T-helper 17 cell (primary cell): ENCODE measurements at places on chromosomes 1 and 21.

DNA sequence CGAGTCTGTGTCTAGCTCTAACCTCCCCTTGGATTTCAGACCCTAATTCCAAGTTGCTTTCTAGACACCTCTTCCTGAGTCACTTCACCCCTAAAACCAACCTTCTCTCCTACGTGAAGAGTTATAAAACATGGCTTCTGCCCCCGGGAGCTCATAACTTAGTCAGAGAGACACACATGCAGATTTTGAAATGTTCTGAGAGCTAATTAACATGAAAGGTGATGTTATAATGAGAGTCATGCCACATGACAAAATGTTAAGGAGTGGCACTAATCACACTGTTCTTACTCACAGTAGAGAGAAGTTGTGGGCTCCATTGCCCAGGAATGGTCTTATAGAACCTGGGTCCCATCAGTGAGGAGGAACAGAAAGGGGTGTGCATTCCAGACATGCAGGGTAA lies 117.1 kb downstream of the LRIG2 start:
- no peak for DNase-seq

GRCh38 chr1:220528679-220529501 lies 954 bp downstream of the MARK1 start:
- DNase-seq, result no peak

GRCh38 chr1:247359559-247359958 lies 27.9 kb upstream of the ZNF496 start:
- DNase-seq, result no peak

GRCh38 chr1:92832537-92833114 lies 786 bp downstream of the RPL5 start:
- DNase-seq, result no peak

GRCh38 chr1:55993646-55994318 lies 585.6 kb downstream of the PLPP3 start:
- DNase-seq, result no peak

- no peak for DNase-seq
Observed at GRCh38 chr1:181618559-181618958, 135.2 kb downstream of the CACNA1E start.

- DNase-seq, result no peak
Observed at GRCh38 chr1:67590329-67590728, 94.7 kb upstream of the GADD45A start.

- no peak for DNase-seq
Observed at GRCh38 chr1:84031802-84032327, 32.9 kb upstream of the TTLL7 start.

GRCh38 chr1:3899754-3900149 lies 320 bp downstream of the C1orf174 start:
- DNase-seq, result no peak

DNA sequence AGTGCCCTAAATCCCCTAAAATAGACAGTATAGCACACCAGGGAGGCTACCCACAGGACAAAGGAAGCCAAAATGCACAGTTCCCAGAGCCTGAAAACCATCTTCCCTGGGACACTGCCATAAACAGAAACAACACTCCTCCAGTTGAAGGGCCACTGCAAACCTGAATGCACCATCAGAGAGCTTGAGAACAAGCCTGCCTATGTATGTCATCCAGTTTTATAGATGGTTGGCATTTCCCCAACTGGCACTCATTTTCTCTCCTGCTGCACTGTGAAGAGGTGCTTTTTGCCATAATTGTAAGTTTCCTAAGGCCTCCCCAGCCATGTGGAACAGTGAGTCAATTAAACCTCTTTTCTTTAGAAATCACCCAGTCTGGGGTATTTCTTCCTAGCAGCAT lies 169.0 kb downstream of the AGBL4 start:
- DNase-seq, result no peak

- no peak for DNase-seq
Observed at GRCh38 chr1:62439652-62440371, 3.0 kb downstream of the USP1 start.

GRCh38 chr1:168431882-168432281 lies 111.9 kb downstream of the XCL2 start:
- DNase-seq, result no peak

DNA sequence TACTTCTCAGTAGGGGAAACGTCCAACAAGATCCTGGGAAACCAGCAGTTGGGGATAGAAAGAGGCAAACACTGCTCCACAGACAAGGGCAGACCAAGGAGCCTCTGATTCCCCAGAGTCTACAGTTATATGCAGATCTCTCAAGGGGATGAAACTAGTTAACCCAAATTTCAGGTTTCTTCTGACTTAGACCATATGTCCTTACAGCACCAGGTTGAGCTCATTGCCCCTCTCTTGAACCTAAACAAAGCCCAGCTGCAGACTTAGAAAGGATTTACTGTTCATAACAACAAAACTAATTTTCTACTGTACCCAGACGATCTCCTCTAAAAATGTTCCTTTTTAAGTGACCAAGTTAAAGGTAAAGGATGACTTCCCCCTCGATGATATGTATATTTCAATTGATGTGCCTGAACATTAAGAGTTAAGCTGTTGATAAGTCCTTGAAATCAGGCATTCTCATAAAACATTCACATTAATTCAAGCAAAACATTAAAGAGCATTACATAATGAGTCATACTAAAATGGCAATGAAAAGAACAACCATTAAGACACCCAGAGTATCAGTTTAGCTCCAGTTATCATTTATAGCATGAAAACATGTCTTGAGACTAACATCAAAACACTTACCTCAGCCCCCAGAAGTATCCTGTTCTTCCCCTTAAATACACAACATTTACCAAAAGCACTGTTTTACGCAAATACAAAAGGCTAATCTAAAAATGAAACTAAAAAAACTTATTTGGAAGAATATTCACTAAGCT lies 24.1 kb downstream of the SMYD3 start:
- no peak for DNase-seq

DNA sequence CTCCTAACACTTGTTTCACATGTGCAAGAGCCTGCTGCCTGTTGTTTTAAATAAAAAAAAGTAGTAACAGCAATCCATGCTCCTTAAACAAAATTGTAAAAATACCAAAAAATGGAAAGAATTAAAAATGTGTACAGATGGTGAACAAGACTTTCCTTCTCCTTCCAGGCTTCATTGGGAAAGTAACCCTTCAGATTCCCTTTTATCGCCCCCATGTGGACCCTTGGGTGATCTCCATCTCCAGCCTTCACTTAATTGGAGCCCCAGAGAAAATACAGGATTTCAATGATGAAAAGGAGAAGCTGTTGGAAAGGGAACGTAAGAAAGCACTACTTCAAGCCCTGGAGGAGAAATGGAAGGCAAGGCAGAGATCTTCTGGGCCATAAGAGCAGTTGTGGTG lies 14.2 kb downstream of the VPS13D start:
- DNase-seq, result no peak

DNA sequence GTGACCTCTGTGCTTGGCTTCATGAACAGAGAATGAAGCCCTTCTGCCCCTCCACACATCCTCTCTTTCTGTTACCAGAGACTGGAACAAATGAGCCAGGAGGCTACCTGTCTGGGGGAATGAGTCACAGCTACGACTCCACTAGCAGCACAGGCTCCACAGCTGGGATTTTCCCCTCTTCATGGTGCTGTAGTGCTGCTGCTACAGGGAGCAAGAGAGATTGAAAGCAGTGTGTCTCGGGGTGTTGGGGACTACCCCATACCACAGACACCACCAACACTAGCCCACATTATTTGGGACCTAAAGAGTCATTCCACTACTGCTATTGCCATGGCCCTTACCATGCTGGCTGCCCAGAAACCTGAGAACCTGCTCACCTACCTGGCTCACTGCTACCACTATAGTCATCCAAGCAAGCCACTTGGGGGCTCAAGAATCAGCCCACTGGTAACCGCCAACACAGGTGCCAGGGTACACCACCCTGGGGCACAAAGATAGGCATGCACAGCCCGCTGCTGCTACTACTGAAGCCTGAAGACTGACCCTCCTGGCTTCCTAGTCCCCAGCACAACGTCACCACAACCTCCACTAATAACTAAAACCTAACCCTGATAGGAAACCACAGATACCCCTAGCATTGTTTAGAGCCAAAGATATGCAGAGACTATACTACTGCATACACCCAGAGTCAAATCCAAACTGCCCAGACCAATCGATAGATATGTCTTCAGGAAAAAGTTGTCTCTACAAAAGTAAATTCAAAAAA lies 17.7 kb downstream of the CD1E start:
- DNase-seq, result no peak

DNA sequence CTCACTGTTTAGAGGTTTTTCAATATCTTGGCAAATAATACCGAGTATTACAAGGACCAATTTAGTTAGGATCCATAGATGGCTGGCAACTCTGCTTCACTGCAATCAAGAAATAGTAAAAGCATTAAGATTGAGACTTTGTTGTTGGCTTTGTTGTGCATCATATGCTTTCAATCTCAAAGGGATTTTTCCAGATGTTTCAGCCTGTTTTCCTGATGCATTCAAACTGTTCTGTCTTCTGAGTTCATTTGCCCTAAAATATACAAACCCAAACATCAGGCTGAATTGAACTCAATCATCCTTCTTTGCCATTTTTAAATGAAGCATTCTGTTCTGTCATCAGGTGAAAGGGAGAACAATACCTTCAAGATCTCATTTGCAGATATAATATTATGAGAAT lies 248.7 kb downstream of the TTLL7 start:
- DNase-seq, result no peak

DNA sequence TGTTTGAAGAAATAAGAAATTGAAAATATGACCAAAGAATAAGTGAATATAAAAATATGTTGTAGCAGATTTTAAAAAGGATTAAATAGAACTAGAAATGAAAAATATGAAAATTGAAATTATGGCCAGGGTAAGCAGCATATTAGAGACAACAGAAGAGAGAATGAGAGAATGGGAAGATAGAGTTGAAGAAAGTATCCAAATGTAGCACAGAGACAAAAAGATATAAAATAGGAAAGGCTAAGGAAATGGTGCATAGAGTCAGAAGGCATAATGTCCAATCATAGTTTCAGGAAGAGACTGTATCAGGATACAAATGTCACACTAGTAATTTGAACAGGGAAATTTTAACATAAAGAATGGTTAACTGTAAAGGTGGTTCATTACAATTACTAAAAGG lies 29.5 kb downstream of the AZIN2 start:
- no peak for DNase-seq

DNA sequence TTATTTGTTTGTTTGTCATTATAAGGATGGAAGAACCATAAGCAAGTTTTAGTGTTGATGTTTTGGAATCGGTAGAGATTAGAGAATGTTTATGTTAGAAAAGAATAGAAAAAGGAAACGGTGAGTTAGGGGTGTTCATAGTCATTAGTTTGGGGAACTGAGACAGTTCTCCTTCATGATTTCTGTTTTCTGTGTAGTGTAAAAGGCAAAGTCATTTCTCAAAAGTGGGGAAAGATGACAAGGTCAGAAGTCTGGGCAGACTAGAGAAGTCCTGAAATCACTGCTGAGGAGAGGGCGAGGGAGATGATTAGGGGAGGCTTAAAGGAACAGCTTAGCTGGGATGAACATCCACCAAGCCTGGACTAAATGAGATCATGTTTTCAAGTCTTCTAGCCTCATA lies 498.9 kb downstream of the TTLL7 start:
- DNase-seq, result no peak

- no peak for DNase-seq
Observed at GRCh38 chr1:3551290-3551678, 60.0 kb downstream of the MEGF6 start.

GRCh38 chr1:110857964-110858948 lies 14.7 kb upstream of the CD53 start:
- DNase-seq, result no peak

DNA sequence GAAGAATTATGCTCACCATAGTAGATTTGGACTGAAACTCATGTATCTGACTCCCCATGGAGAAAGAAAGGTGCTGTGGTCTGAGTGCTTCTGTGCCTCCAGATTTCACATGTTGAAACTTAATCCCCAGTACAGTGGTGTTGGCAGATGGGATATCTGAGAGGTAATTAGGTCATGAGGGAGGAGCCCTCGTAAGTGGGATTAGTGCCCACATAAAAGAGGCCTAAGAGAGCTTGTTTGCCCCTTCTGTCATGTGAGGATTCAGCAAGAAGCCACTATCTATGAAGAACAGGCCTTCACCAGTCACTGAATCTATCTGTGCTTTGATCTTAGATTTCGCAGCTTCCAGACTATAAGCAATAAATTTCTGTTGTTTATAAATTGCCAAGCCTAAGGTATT lies 150.1 kb downstream of the PLPP3 start:
- no peak for DNase-seq

- DNase-seq, result peak; percentile 13
Observed at GRCh38 chr1:168408884-168409283, 128.2 kb downstream of the TBX19 start.

- no peak for DNase-seq
Observed at GRCh38 chr1:174995121-174995520, 4.6 kb upstream of the CACYBP start.
